T-helper 1 cell treated with Interleukin-12 subunit alpha and Interleukin-12 subunit beta and Interleukin-4 antibody, amounts not matched to agents 30 ng/mL and 1 ng/mL, for 36 hours (primary cell): ENCODE measurements at places on chromosomes 5 and 9. TPM values are rescaled to one million over a fixed set of nuclear protein-coding genes. Genes with fewer than 3 reads are reported as not detected.

Gene NEUROG1
- not detected in 2 replicates for total RNA-seq

Gene CKMT2
- 0.27 TPM in 1 of 2 replicates, not detected in the other for total RNA-seq

Gene SLC36A2
- total RNA-seq, result not detected in 2 replicates

Gene STPG3
- total RNA-seq, result 0.27 TPM in 1 of 2 replicates, not detected in the other

Gene CA9
- total RNA-seq, result 0.15 TPM in 1 of 2 replicates, not detected in the other

Gene OGN
- total RNA-seq, result 0.15 TPM in 1 of 2 replicates, not detected in the other

Gene IL7R
- total RNA-seq, result 332 and 345 TPM in 2 replicates

Gene ROPN1L
- total RNA-seq, result 2.5 and 3.0 TPM in 2 replicates

Gene SCGB3A2
- total RNA-seq, result not detected in 2 replicates

Gene SPATA9
- total RNA-seq, result not detected in 2 replicates

Gene HRCT1
- total RNA-seq, result not detected in 2 replicates

Gene TMEM215
- not detected in 2 replicates for total RNA-seq

Gene WDR31
- total RNA-seq, result 1.2 and 2.0 TPM in 2 replicates

Gene RBM22
- 71.7 and 74.7 TPM in 2 replicates for total RNA-seq

Gene CTXN3
- not detected in 2 replicates for total RNA-seq

Gene GRAMD2B
- total RNA-seq, result 4.5 and 7.5 TPM in 2 replicates

Gene TMC1
- 0.27 TPM in 1 of 2 replicates, not detected in the other for total RNA-seq

Gene CDKN2A
- total RNA-seq, result 22.9 and 23.3 TPM in 2 replicates

Gene TAF11L10
- total RNA-seq, result not detected in 2 replicates

Gene NPR3
- not detected in 2 replicates for total RNA-seq

Gene PCDHGA7
- 0.15 and 0.24 TPM in 2 replicates for total RNA-seq

Gene TTC16
- 0.22 and 0.41 TPM in 2 replicates for total RNA-seq
